Aortic smooth muscle cell (primary cell): ENCODE measurements at places on chromosomes 1 and 21. TPM values are rescaled to one million over a fixed set of nuclear protein-coding genes. Genes with fewer than 3 reads are reported as not detected.

The FOXD2 gene
- total RNA-seq, result 0.66 and 0.68 TPM in 2 replicates

The ILDR2 gene
- total RNA-seq, result under 0.01 TPM in 1 of 2 replicates, not detected in the other

The AMY1A gene
- total RNA-seq, result not detected in 2 replicates

The LMX1A gene
- total RNA-seq, result not detected in 2 replicates

The TBX19 gene
- 0.53 and 0.75 TPM in 2 replicates for total RNA-seq

The CLDN19 gene
- total RNA-seq, result not detected in 2 replicates

The CDC14A gene
- 1.5 and 2.1 TPM in 2 replicates for total RNA-seq

The TMEM61 gene
- not detected in 2 replicates for total RNA-seq
